ENCODE measurements at places on chromosomes 16 and 17. TPM values are rescaled to one million over a fixed set of nuclear protein-coding genes. Genes with fewer than 3 reads are reported as not detected.

GRCh38 chr17:35257208-35257659 lies 14.4 kb downstream of the SLFN5 start:
- peaks cover 33% of the 10 kb centered on the region for H3K36me3 ChIP-seq
- no peaks in the 10 kb centered on the region for H3K27me3 ChIP-seq
- H3K27ac ChIP-seq = peak overlapping the region; percentile 20
- H3K4me1 ChIP-seq = peaks cover 50% of the 10 kb centered on the region
- no peak for DNase-seq
- no peak overlapping the region for H3K4me3 ChIP-seq

GRCh38 chr17:73293031-73293430 lies 18.8 kb downstream of the CDC42EP4 start:
- H3K4me3 ChIP-seq = no peak overlapping the region
- H3K36me3 ChIP-seq = no peaks in the 10 kb centered on the region
- peaks cover 72% of the 10 kb centered on the region for H3K4me1 ChIP-seq
- DNase-seq = peak; percentile 56
- H3K27ac ChIP-seq = peak overlapping the region; percentile 42

- DNase-seq = peak; percentile 93
- H3K27me3 ChIP-seq = no peaks in the 10 kb centered on the region
- H3K36me3 ChIP-seq = peaks cover 17% of the 10 kb centered on the region
- H3K27ac ChIP-seq = peak overlapping the region; percentile 97
- H3K4me3 ChIP-seq = peak overlapping the region; percentile 90
- H3K4me1 ChIP-seq = peaks cover 56% of the 10 kb centered on the region
These were observed 7.4 kb downstream of the KDM6B start for GRCh38 chr17:7841396-7841914.

GRCh38 chr16:59612094-59612493 lies 878.0 kb upstream of the GOT2 start:
- no peak for DNase-seq
- no peaks in the 10 kb centered on the region for H3K4me1 ChIP-seq

DNA sequence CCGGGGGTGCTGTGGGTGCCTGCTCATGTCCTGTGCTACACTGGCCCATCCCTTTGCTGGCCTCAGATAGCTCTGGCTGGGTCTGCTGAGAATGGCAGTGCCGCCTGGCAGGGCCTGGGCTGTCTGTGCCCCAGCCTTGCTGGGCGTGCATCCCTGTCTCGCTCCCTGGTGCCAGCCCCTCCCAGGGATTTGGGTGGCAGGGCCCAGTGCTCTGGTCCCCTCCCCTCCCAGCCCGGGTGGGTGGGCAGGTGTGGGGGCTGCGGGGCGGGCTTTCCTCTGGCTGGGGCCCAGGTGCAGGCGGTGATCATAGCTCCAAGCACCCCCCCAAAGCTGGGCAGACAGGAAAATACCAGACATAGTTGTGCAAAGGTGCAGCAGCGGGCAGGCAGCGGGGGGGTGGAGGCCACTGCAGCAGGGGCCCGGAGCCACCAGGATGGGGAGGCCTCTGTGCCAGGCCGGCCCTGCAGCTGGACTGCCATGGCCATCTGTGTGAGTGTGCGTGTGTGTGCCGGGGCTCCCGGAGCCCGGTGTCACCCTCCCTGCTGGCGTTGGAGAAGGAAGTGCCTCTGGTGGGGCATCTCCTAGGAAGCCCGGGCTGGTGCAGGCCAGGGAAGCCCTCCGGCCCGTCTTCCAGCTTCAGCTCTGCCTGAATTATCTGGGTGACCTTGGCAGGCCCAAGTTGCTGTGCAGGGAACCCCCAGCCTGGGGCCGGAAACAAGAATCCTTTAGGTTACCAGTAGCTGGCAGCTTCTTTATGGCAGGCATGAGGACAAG lies 7.4 kb downstream of the GLIS2 start:
- peaks cover 70% of the 10 kb centered on the region for H3K4me1 ChIP-seq
- peak; percentile 78 for DNase-seq
- H3K36me3 ChIP-seq = no peaks in the 10 kb centered on the region
- H3K27ac ChIP-seq = peak overlapping the region; percentile 83
- no peaks in the 10 kb centered on the region for H3K27me3 ChIP-seq

GRCh38 chr17:76642994-76643393 lies 563 bp downstream of the ST6GALNAC1 start:
- H3K27me3 ChIP-seq = no peaks in the 10 kb centered on the region
- peak overlapping the region; percentile 68 for H3K27ac ChIP-seq
- peak overlapping the region; percentile 37 for H3K4me3 ChIP-seq
- DNase-seq = no peak
- H3K36me3 ChIP-seq = no peaks in the 10 kb centered on the region

DNA sequence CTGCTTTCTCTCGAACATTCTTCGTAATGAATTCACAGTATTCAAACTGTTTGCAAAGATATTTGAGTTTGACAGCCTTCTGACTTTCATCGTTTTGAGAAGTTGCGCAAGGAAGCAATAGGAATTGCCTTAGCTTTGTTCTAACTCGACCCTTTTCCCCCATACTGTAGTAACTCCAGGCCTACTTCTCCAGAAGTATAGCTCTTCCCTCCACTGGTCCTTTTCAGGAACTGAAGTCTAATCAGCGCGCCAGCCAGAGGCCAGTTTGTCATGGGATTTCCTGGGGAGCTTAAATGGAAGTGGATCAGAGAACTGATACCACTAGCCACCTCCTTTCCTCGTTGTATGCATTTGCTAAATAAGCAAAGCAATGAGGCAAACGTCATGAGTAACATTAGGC lies 27.9 kb downstream of the CDR2 start:
- H3K4me3 ChIP-seq = no peak overlapping the region

GRCh38 chr17:39676198-39676819 lies 8.1 kb downstream of the PNMT start:
- peaks cover 24% of the 10 kb centered on the region for H3K4me1 ChIP-seq
- H3K36me3 ChIP-seq = peaks cover 7% of the 10 kb centered on the region
- H3K4me3 ChIP-seq = no peak overlapping the region

- no peak for DNase-seq
- no peak overlapping the region for H3K27ac ChIP-seq
- H3K36me3 ChIP-seq = no peaks in the 10 kb centered on the region
- no peaks in the 10 kb centered on the region for H3K4me1 ChIP-seq
- no peak overlapping the region for H3K4me3 ChIP-seq
These were observed 374.6 kb upstream of the HSBP1 start for GRCh38 chr16:83433201-83433600.

The TPSD1 gene
- 9.4 TPM for total RNA-seq

The KCNJ12 gene
- total RNA-seq = 2.5 TPM

The CLEC10A gene
- total RNA-seq = 12.6 TPM

Measured in upper lobe of right lung (tissue), 1 donor.